ENCODE measurements at places on chromosomes 2 and 18. TPM values are rescaled to one million over a fixed set of nuclear protein-coding genes. Genes with fewer than 3 reads are reported as not detected.

- DNase-seq: no peak
Observed at GRCh38 chr2:113136828-113137775, 9.7 kb downstream of the IL1RN start.

GRCh38 chr2:170369894-170370293 is 191.9 kb downstream of the MYO3B start:
- no peak for DNase-seq

GRCh38 chr2:44927985-44928482 is 13.5 kb upstream of the SIX3 start:
- no peak for DNase-seq

GRCh38 chr18:35172451-35173035 is 68.3 kb upstream of the ZNF397 start:
- DNase-seq: no peak

- no peak for DNase-seq
Observed at GRCh38 chr2:63681896-63682295, 93.1 kb downstream of the MDH1 start.

- DNase-seq: no peak
Observed at GRCh38 chr2:237316339-237316738, 97.6 kb downstream of the COL6A3 start.

Gene CNTNAP5
- 1.5 TPM for total RNA-seq

Gene KCNE4
- total RNA-seq: 9.1 TPM

Data from ureter (tissue), 1 donor.